NB4 (cell line): ENCODE measurements at places on chromosomes 16 and 17.

DNA sequence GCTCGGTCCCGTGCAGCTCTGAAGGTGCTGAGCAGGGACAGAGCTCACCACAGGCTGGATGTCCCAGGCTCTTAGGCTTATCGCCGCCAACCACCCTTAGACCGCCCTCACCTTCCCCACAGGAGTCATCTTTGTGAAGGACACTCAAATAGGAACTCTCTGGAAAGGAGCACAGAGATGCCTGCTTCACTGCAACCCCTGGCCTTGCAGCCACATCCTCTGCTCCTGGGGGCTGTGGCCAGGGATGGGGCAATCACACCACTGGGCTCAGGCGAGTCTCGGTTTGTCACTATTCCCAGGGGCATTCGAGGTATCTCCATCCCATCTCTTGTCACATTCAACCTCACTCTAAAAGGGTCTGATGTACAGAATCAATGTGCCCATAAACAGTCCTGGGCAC is 10.9 kb downstream of the ZDHHC1 start:
- DNase-seq, result peak; percentile 81

DNA sequence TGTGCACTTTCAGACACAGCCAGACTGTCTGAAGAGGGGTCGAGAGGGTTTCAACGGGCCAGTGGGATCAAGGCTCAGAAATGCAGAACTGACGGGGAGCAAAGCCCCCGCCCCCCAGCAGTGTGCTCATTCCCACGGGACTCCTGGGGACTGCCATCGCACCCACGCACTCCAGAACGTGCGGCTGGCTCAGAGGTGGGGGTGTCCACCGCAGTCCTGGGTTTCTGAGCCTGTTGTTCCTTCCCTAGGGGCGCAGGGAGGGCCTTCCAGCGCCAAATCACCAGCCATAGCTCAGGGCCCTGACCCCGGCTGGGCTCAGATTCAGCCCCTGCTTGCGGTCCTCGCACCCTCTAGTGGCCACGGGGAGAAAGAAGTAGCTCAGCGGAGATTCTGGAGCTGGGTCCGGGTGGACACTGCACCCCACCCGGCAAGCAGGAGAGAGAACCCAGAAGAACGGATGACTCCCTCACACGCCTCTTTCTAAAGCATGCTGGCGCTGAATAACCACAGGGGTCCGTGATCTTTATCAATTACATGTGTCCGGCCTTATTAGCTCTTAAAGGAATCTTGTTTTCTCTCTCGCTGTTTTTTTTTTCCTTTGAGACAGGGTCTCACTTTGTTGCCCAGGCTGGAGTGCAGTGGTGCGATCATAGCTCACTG is 45.0 kb upstream of the USP7 start:
- DNase-seq, result peak; percentile 82

DNA sequence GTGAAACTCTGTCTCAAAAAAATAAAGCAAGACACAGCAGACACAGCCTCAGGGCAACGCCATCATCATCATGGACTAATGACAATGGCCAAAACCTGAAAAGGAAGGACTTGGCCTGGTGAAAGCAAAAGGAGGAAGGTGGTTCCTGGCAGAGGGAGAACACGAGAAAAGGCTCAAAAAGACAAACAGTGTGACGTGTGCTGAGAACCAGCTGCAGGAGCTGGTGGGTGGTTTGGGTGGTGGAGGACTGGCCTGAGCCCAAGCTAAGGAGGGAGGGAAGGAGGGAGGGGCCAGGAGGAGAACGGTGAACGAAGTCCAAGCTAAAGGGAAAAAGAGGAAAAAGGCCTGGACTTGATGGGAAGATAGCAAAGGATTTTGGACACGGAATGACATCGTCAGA is 85.1 kb downstream of the SLC39A11 start:
- DNase-seq, result no peak

DNA sequence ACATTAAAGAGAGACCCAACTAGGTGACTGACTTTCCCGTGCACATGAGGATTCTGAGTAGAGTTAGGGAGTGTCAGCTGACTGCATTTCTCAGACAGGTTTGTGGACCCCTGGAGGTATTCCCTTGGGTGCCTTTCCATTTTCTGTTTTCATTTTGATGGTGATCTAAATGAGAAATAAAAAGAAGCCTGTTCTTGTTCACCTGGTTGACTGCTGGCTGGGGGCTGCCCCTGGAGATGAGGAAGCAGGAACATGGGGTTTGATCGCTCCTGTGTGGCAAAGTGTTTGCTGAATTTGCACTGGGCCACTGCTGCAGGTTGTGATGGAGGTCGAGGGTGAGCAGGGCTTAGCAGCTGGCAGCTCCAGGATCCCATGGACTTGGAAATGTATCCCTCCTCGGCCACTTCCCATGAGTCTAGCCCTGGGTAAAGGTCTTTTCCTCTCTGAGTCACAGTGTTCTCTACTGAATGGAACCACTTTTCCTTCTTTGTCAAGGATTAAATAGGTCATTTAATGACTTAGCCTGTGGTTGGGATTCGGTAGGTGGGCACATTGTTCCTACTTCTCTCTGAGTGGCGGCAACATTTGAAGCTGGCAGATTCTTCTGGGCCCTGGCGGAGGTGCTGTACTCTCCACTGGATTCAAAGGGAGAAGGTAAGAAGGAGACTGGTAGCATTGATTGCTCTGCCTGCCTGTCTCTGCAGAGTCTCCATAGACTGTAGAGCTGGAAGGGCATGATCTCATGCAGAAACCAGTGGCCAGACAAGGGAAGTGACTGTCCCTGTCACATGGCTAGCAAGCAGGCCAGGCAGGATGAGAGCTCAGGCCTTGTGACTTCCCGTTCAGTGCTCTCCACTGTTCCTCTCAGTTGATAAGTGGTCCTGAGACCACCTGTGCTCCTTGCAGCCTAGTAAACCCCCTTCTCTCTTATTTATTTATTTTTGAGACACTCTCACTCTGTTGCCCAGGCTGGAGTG is 17.9 kb downstream of the SNX29 start:
- peak; percentile 47 for DNase-seq

DNA sequence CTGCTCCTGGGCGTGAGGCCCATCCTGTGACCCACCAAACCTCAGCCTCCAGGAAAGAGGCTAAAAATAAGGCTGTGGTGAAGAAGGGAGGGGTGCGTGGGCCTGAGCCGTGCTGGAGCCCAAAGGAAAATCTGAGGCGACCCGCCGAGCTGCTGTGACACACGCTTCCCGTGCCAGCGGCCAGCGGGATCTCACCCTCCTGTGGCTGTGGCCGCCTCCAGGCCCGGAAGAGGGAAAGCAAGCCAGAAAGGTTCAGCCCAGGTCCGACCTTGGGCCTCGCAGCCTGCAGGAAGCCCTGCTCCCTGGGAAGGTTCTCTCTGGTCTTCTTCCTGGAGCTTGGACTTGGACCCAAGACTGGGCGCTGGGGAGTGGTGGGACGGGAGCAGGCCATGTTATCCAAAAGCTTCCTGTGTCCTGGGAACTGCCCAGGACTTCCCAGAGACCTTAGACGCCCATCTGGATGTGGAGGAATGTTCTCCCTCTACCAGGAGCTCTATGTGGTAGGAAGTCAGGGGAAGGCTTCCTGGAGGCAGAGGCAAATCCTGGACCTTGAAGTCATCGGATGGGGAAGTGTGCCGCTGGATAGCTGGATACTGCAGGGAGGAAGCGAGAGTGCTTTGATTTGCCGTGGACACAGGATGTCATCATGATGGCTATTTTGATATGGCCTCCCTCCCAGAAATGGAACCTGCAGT is 11.4 kb downstream of the SPNS2 start:
- no peak for DNase-seq

DNA sequence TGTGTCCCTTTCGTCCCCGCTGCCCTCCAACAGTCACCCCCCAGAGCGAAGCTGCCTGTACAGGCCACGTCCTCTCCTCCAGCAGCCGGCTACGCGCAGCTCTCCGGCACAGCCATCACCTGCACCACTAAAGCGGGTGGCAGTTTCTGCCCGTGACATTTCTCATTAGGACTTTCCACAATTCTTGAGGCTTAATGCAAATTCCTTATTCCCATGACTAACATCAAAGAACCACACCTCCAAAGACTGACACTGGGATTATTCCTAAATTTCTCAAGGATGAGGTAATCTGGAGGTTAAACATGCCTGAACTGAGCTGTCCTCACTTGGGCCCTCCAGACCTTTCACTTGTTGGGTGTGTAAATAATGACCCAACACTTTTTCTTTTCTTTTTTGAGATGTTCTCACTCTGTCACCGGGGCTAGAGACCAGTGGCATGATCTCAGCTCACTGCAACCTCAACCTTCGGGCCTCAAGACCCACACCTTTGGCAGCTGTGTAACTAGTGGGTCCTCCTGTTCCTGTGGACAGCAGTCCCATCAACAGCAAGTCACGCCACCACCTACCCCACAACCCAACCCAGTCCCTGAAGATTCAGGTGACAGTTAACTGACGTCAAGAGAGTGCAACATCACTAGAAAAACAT is 11.7 kb downstream of the ANKRD11 start:
- DNase-seq, result no peak

DNA sequence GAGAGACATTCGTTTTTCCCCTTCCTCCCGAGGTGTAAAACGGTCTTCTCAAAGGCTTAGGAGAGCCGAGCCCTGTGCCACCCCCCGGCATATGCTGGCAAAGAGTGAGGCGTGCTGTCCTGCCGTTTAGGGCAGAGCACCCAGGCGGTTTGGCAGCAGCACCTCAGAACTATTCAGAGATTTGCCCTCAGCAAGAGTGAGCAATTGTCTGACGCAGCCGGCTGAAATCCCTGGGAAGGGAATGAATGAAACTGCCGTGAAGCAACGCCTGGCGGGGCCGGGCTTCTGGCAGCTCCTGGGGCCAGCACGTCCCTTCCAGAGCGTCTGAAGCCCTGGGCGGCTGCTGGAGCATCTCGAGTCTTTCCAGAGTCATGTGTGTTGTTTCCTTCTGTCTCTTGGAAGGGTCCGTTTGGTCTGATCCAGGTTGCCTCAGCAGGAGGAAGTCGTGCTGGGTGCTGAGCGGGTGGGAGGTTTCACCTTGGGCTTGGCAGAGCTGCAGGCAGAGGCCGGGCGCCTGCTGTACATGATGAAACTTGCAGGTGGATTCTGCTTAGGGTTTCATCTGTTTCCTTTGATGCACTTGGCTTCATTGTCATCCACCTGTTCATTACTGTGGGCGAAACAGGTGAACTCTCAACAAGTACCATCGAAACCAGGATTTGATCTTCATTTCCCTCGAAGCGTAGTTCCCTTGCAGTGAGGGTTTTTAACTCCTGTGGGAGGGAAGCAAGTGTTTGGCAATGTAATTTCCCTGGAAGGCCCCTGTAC is 35.4 kb downstream of the TBCD start:
- no peak for DNase-seq

- DNase-seq, result peak; percentile 58
Measured at GRCh38 chr17:74566132-74566753, 1.1 kb downstream of the CD300H start.

DNA sequence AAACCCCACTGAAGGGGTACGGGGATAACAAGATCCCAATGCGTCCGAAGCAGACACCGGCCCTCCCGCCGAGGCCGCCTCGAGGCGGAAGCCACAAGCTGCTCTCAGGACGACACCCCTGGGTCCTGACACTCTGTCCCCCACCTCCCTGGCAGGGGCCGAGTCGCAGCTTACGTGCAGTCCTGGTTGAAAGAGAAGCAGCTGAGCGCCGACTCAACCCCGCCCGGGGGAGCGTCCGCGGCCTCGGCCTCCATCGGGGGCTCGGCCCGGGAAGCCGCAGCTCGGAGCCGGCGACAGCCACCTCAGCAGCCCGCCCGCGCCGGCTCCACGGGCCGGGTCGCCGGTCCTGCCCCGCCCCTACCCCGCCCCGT is at the start of gene WIPI1:
WIPI1 (minus strand) TSS at position 329 of the 371 bp plus-strand sequence; CDS start at position 254, 75 bp downstream.
- DNase-seq, result no peak

DNA sequence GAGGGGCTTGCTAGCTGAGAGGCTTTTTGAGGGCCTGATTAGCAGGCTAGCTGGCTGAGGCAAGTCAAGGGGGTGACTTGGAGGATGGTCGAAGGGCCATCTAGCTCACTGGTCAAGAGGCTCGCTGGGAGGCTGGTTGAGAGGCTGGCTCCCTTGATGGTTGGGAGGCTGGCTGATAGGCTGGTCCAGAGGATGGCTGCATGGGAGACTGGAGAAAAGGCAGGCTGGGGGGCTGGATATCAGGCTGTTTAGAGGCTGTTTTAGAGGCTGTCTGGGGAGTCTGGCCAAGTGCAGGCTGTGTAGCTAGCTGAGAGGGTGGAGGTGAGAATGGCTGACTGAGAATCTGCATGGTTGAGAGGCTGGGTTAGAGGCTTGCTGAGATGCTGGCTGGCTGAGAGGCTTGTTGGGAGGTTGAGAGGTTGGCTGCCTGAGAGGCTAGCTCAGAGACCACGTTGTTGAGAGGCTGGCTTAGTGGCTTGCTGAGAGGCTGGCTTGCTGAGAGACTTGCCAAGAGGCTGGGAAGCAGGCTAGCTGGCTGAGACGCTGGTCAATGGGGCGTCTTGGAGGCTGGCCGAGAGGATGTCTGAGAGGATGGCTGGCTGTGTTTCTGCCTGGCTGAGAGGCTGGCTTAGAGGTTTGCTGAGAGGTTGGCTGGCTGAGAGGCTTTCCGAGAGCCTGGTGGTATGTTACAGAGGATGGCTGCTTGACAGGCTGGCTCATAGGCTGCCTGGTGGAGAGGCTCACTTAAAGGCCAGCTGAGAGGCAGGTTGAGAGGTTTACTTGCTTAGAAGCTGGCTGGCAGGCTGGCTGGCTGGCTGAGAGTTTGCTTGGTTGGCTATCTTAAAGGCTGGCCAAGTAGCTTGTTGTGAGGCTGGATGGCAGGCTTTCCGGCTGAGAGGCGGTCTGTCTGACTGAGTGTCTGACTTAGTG is 36.6 kb upstream of the ACSM2B start:
- no peak for DNase-seq

DNA sequence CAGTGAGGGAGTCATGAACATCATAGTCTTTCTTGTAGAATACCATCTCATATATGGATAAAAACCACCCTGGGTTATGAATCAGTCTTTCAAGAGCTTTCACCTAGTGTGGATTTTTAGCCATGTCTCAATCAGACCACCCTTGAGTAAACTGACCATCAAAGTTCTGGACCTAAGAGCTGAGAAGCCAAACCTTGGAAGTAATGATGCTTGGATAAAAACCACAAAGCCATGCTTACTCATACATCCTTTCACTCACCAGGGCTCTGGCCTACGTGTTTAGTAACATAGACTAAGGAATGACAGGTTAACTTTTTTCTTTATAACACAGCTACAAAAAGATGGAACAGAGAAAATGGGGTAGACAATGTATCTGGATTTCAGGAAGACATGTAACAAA is 167.2 kb downstream of the STX8 start:
- no peak for DNase-seq

- no peak for DNase-seq
Measured at GRCh38 chr17:21680366-21680765, 12.0 kb upstream of the KCNJ18 start.

DNA sequence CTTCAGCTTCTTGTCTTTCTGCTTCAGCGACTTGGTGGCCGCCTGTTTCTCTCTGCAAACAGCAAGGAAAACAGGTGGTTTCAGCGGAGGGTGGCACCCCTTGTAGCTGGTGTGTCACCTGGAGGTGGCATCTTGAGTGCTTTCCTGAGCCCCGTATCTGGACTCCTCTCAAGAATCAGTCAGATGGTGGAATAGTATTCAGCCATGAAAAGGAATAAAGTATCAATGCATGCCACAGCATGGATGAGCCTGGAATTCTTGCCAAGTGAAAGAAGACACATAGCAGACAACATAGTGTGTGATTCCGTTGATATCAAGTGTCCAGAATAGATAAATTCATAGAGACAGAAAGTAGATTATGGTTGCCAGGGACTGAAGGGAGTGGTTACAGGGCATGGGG is 65.2 kb downstream of the NDE1 start:
- no peak for DNase-seq

GRCh38 chr17:78294776-78295175 is 63.3 kb downstream of the TMEM235 start:
- DNase-seq, result peak; percentile 86
